ENCODE measurements at places on chromosomes 11 and 22.

- peak; percentile 86 for DNase-seq
These were observed at the start of the genes ACAD8 and THYN1 for GRCh38 chr11:134253188-134253993. ACAD8 (plus strand) TSS chr11:134253568; CDS start chr11:134253601, 33 bp downstream. THYN1 (minus strand) TSS chr11:134253352; CDS start chr11:134252882, 470 bp downstream.

- no peak for DNase-seq
These were observed 31.5 kb downstream of the CDKN1C start for GRCh38 chr11:2853997-2854560.

GRCh38 chr11:69890476-69890875, 71.3 kb upstream of the FGF3 start:
- DNase-seq = no peak

DNA sequence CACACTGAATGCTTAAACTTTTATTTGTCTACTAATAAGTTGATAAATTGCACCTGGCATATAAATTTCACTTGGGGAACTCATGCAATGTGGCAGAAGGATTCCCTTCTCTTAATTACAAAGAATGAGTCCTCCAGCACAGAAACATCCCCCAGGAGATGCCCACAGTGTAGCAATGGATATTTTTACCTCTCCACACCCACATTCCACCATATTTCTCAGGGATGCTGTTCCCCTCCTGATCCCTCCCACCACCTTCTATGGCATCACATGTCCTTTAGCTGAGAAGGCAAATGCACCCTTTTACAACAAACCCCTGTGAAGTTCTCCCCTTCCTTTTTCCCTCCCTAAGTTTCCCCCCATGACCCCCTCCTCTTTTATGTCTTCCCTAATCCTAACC, 56.1 kb upstream of the UBASH3B start:
- no peak for DNase-seq

DNA sequence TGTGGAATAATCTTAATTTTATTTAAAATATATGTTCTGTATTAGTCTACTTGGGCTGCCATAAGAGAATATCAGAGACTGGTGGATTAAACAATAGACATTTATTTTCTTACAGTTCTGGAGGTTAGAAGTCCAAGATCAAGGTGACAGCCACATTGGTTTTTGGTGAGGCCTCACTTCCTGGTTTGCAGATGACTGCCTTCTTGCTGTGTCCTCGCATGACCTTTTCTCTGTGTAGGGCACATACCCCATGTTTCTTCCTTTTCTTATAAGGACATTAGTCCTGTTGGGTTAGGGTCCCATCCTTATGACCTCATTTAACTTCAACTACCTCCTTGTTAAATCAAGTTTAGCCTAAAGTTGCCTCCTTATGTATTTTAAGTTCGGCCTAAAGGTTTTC, 202.7 kb upstream of the MPPED2 start:
- peak; percentile 1 for DNase-seq

DNA sequence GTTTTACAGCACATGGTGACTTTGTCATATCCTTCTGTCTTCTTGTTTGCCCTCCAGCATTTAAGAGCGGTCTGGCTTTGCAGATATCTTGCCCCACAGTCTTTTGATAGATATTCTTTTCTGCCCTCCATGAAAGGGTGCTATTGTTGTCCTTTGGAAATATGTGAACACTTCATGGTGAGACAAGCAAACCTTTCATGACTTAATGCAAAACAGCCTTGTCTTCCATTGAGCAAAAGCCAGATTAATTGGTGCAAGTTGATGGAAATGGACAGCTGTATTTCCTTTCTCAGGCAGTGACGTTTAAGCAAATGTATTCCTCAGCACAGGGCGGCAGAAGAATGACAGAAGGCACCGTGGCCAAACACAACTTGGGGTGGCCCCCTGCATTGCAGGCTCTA, 4.4 kb downstream of the DCPS start:
- DNase-seq = no peak

GRCh38 chr11:14423633-14424032, 64.7 kb upstream of the RRAS2 start:
- no peak for DNase-seq

DNA sequence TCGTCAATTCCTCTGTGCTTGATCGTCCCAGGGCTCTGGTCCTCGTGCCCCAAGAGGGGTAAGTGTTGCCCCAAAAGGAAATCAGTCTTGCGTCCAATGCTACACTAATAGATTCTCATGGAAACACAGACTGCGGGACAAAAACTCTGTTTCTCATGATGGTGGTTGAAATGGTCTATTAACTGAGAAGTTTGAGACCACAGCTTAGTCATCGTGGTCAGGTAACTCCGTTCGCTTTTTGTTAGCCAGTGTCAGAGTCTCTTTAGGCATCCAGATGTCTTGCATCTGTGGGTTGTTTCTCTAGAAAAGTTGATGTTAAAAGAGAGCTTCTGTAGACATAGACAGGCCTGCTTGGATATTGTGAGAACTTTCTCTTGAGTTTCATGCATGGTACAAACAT, 104.6 kb upstream of the SORL1-AS1 start:
- DNase-seq = no peak

DNA sequence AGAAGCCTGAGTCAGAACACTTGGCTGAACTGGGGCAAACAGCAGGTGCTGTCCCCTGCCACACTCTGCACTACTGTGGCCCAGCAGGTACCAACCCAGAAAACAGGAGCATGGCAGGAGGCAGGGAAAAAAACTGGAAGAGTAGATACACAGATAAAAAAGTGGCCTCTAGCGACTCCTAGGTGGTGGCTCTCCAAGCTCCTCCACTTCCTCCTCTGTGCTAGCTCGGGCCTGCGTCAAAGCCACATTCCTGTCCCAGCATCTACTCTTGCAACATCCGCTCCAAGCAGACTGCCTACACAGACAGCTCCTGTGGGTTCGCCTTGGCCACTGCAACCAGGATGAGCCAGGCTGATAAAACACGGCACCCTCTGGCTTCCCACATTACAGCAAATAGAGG, 6.9 kb downstream of the OR8B12 start:
- DNase-seq = no peak

DNA sequence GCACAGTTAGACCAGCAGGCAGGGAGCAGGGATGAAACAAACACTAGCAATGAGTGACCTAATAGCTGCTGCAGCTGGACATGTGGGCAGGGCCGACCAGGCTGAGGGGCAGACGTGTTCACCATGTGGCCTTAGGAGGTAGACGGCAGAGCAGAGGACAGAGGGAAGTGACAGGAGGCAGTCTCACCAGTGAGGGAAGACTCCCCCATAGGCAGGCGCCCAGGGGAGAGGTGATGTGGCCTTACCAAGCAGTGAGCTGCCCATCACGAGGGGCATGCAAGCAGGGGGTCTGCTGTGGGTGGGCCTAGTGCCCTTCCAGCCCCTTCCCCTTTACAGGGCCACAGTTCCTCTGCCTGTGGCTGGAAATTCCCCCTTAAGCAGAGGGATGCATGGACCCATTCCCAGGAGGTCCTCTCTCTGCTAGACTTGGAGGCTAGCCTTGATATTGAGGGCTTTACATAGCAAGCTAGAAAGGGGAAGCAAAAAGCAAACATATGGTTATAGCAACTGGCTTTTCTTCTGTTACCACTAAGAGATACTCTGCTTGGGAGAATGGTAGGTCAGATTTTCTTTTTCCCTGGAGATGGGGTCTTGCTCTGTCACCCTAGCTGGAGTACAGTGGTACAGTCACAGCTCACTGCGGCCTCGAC, 67.6 kb downstream of the MPPED1 start:
- no peak for DNase-seq

GRCh38 chr22:46791201-46791731, 28.8 kb downstream of the TBC1D22A start:
- peak; percentile 4 for DNase-seq

- no peak for DNase-seq
These were observed 85.2 kb upstream of the ARHGAP32 start for GRCh38 chr11:129277198-129277843.

- DNase-seq = no peak
These were observed 170.9 kb downstream of the MIAT start for GRCh38 chr22:26828311-26828710.

- no peak for DNase-seq
These were observed 7.4 kb downstream of the DUSP8 start for GRCh38 chr11:1564535-1565172.

DNA sequence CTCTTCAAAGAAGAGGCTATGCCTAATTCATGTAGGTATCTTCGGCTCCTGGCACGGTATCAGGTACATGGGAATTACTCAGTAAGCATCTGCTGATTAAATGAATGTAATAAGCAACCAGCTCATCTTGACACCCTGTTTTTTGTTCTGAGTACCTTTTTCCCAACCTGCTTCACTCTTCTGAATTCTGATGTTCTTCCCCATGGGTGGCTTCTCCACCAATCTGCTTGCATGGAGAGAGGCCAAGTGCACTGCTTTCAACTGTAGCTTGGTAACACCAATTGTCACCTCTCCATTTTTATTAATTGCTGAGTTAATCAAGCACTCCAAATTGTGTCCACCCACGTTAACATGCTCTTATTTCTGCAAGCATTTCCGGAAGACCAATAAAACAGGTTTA, 40.5 kb downstream of the LARGE1 start:
- DNase-seq = no peak

All from HS-5 (cell line).